ENCODE measurements at places on chromosomes 16 and 17.

- DNase-seq: no peak
Observed at GRCh38 chr16:25018972-25019617, 3.9 kb upstream of the ARHGAP17 start.

DNA sequence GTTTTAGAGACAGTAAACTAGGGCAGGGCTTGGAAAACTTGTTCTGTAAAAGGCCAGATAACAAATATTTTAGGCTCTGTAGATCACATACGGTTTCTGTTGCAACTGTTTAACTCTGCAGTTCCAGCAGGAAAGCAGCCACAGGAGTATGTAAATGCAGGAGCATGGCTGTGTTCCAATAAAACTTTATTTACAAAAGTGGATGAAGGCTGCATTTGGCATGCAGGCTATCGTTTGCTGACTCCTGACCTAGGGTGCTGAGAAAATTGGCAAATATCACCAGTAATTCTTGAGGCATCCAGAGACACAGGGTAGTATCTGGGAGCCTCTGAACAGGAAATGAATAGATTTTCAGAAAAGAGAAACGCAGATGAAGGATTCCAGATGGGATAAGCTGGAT, 274.0 kb downstream of the MAF start:
- DNase-seq: no peak

DNA sequence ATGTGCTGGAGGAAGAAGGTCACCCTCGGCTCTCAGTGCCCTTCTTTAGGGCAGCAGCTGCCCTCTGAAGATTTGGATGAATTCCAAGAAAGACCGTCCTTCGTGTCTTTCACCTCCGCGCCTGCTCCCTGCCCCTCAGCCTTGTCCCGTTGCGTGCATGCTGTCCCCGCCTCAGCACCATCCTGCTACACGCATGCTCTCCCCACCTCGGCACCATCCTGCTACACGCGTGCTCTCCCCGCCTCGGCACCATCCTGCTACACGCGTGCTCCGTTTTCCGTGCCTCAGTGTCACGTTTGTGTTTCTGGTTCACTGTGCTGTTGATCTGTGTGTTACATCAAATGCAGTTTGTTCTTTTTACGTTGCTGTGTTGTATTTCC, 13.5 kb downstream of the ACSF3 start:
- no peak for DNase-seq

GRCh38 chr17:77385750-77386501, 245.2 kb downstream of the SEC14L1 start:
- DNase-seq: no peak

DNA sequence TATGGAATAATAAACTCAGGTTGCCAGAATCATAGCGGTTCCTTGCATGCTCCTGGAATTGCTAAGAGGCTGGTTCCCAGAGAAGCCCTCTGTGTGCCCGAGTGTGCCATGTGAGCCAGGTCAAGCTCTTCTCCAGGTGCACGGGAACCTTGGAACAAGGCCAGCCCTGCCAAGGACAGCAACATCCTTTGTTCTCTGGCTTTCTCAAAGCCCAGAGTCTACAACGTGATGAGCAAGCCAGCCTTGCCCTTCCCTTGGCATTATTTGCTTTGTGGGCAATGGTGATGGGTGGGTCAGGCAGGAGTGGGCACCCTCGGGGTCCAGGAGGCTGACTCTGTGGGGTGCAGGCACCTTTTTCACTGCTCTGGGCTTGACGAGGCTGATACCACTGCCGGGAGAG, 14.2 kb upstream of the SEC14L1 start:
- DNase-seq: no peak

DNA sequence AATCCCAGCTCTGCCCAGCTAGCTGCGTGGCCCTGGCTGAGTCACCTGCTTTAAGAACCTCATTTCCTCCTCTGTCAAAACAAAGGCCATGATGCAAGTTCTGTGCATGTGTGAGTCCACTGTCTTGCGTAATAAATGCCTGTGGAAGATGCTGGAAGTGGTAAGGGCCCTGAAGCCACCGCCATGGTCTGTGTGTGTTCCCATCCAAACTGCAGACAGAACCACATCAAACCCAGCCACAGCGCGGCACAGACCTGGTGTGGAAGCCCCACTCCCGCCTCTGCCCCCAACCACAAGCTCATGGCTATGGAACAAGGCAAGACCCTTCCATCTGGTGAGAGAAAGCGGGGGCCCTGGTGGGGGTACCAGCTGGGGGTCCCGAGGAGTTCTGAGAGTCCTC, 26.0 kb downstream of the NECAB2 start:
- DNase-seq: no peak

Data from NCI-H1436 treated with DMSO at 0.1 percent for 48 hours (cell line).